ENCODE measurements at places on chromosomes 12 and 14.
A peak's percentile ranks its signal among the peaks of the same experiment; 100 is the strongest.

GRCh38 chr12:2745655-2746054 lies 49.1 kb upstream of the FKBP4 start:
- no peak for DNase-seq

DNA sequence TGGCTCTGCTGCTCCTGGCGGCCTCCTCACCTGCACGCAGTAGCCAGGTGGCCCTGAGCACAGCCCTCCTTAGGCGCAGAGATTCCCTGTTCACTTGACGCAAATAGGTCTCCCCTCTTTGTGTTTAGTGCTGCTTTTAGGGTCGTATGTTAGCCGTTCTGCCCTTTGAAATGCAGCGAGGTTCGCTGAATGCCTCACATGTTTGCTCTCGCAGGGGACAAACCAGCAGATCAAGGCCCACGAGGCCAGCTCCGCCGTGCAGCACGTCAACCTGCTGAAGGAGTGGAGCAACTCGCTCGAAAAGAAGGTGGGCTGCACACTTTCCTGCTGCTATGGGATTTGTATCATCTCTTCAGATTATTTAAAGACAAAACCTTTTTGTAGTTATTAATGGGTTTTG lies 31.4 kb upstream of the AMN start:
- no peak for DNase-seq

DNA sequence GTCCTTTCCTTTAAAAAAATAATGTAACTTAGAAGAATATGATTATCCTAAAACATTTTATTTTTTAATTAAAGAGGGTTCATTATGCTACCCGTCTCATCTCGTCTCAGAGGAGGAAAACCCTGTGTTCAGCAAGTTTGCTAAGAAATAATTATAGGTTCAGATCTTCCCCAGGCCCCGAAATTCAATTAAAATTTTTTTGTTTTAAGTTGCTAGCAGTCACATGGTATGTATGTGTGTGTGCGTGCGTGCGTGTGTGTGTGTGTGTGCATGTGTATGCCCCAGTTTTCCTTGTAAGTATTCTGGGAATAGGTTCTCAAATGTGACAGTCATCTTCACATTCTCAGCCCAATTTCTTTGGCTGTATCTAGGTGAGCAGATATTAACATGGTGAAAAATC lies 86.6 kb upstream of the HOXC13 start:
- no peak for DNase-seq

DNA sequence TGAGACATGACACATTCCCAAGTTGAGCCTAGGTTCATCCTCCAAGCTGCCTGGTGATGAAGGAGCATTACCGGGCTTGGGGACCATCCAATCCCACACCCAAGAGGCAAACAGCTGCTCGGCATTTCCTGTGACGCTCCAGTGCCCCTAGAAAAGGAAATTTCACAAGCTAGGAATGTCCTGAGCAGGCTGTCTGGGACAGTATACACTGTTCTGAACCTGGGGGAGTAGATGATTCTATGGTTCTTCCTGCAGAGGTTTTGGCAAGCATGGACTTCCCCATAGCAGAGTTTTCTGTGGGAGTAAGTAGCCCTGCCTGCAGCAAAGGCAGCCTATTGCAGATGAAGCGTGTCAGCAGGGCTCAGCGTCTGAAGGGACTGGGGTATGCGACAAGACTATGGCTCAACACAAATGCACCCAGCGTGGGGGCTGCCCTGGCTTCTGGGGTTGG lies 47.4 kb upstream of the SRSF5 start:
- peak; percentile 81 for DNase-seq

GRCh38 chr12:14956024-14956891 lies 5.1 kb downstream of the ARHGDIB start:
- no peak for DNase-seq

GRCh38 chr12:31297572-31298514 lies 28.1 kb downstream of the SINHCAF start:
- no peak for DNase-seq

GRCh38 chr14:42224053-42224888 lies 617.6 kb downstream of the LRFN5 start:
- peak; percentile 19 for DNase-seq
